SK-N-SH treated with all-trans-retinoic acid at 6 μM for 48 hours (cell line): ENCODE measurements at places on chromosomes 11 and 22.

GRCh38 chr11:45468267-45468856 lies 182.2 kb upstream of the SYT13 start:
- ATAC-seq = no peak

DNA sequence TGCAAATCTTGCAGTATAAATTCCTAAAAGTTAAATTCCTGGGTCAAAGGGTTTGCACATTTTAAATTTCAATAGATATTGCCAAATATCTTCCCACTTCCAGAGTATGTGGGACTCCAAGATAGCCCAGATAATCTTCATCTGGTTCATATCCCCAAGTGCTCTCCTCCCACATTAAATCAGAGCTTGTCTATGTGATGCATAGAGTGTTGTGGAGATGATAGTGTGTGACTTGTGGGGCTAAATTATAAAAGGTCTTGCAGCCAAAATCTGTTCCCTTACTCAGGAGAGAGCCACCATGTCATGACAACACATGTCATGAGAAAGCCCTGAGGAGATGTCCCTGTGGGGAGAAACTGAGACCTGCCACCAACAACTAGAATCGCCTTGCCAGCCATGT lies 39.9 kb upstream of the TEAD1 start:
- ATAC-seq = no peak

GRCh38 chr11:132844956-132845696 lies 687.2 kb downstream of the OPCML start:
- no peak for ATAC-seq

GRCh38 chr22:25362883-25363240 lies 143.4 kb downstream of the CRYBB2 start:
- no peak for ATAC-seq

GRCh38 chr11:2114430-2115241 lies 24.6 kb downstream of the IGF2 start:
- ATAC-seq = no peak

DNA sequence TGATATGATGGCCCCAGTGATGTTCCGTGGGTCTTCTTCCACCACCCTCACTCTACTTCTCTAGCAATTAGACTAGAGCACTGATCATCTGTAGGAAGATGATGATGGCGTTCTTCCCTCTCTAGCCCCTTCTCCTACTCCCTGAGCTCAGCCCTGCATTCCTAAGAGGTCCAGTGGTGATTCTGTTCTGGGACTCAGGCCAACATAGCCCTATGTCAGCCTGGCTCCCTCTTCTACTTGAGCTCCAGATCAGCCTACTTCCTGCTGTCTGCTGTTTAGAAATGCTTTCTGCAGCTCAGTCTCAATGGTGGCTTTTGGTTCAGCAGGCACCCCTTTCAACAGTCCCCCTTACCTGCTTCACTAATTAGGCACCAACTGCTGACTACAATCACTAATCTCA lies 86.1 kb upstream of the ZBED5 start:
- no peak for ATAC-seq

- no peak for ATAC-seq
These were observed 368.6 kb downstream of the OPCML start for GRCh38 chr11:133163463-133164419.

DNA sequence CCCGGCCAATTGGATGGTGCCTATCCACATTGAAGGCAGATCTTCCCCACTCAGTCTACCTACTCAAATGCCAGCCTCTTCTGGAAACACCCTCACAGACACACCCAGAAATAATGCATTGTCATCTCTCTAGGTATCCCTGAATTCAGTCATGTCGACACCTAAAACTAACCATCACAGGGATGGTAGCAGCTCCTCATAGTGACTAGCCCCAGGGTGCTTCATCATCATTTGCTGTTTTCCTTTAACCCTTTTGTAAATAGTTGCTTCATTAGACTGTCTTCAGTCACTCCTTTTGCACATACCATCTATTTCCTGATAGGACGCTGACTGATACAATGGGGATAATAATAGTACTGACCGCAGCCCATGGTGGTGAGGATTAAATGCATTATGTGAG lies 18.8 kb upstream of the AMOTL1 start:
- no peak for ATAC-seq

DNA sequence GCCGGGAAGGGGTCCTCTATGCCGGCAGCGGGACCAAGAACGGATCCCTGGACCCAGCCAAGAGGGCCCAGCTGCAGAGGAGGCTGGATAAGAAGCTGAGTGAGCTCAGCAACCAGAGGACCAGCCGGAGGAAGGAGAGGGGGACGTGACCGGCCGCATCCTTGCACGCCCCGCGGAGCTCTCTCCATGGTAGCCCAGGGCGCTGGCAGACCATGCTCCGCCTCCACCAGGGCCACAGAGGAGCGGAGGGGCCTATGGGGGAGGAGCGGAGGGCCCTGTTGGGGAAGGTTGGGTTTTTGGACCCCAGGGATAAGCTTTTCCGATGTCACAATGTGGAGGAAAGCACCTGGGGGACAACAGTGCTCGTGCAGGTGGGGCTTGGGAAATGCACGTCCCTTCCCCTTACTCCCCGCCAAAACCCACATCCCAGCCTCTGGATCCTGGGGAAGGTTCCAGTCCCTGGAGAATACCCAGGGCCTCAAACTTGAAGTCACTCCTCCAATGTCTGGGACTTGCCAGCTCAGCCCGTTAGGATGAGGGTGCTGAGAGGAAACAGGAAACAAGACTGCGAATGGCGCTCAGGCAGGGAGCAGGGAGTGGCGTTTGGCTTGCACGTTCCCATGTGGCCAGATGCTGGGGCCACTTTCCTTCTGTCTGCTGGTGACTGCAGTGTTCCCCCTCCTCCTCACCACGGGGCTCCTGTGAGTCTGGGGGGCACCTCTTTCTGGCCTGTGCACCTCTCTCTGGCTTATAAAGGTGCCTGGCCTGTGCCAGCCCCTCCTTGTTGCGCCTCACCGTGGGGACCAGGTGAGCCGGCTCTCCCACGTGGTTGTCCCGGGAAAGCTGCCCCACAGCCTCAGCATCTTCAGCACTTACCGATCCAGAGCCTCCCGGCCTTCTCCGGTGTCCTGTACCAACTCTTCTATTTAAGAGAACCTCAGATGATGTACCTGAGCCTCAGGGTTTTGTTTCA lies 36.2 kb downstream of the IGHMBP2 start:
- no peak for ATAC-seq

DNA sequence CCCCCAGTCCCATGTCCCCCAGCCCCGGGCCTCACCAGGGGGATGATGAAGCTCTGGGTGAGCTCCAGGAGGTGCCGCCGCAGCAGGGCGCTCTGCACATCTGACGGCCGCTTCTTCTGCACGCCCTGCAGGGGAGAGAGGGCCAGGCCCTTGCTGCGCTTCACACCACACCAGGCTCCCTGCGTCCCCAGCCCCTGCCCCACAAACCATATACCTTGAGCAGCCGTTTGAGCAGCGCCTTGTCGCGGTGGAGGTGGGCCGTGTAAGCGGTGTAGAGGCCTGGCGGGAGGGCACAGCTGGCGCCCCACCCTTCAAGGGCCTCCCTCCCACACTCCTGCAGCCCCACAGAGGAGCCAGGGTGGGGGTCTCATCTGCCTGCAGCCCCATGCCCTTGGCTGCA lies 6.2 kb upstream of the PLXNB2 start:
- no peak for ATAC-seq

DNA sequence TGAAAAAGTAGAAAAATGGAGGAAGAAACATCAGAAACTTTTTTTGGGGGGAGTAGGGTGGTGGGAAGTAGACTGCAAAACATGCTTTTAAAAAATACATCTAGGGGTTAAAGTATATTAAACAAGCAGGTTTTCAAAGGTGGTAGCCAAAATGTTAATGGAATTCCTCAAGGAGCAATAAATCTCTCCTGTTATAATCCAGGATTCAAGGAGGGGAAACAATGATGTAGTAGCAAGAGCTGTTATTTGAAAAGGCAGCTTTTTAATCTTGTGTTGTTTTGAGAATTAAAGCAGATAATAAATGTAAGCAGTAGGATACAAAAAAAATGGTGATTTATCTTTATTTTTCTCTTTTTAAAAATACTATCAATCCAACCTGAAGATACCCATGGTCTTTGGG lies 736.5 kb upstream of the CCDC90B start:
- no peak for ATAC-seq

DNA sequence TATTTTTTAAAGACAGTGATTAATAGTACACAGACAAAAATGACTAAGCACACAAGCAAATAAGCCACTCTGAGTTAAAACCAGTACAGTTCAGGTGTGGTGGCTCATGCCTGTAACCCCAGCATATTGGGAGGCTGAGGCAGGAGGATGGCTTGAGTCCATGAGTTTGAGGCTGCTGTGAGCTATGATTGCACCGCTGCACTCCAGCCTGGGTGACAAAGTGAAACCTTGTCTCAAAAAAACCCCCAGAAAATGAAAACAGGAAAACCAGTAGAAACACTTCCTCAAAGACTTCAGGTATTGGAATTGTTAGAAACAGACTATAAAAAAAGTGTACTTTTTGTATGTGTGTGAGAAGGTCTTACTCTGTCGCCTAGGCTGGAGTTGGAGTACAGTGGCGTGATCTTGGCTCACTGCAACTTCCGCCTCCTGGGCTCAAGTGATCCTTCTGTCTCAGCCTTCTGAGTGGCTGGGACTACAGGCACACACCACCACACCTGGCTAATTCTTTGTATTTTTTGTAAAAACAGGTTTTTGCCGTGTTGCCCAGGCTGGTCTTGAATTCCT lies 33.0 kb downstream of the PPP6R2 start:
- ATAC-seq = no peak

GRCh38 chr11:3775736-3776406 lies 21.5 kb downstream of the NUP98 start:
- no peak for ATAC-seq

DNA sequence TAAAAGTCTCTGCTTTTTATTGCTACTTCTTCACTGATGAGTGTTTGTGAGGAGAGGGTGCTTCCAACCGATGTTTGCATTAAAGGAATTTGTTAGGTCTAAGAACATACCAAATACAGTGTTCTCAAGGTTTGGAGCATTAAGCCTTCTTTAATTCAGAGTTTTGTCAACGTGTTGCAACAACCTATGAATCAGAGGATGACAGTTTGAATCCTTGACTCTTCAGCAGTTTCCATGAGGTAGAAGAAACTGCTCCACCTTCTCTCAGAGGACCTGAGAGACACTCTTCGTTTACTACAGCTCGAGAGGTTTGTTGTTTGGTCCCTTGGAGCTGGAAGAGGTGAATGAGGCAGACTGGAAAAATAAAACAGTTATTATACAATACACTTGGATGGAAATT lies 55.7 kb downstream of the NCAM1 start:
- ATAC-seq = no peak

GRCh38 chr22:30421695-30422480 lies 3.7 kb upstream of the MTFP1 start:
- ATAC-seq = no peak

DNA sequence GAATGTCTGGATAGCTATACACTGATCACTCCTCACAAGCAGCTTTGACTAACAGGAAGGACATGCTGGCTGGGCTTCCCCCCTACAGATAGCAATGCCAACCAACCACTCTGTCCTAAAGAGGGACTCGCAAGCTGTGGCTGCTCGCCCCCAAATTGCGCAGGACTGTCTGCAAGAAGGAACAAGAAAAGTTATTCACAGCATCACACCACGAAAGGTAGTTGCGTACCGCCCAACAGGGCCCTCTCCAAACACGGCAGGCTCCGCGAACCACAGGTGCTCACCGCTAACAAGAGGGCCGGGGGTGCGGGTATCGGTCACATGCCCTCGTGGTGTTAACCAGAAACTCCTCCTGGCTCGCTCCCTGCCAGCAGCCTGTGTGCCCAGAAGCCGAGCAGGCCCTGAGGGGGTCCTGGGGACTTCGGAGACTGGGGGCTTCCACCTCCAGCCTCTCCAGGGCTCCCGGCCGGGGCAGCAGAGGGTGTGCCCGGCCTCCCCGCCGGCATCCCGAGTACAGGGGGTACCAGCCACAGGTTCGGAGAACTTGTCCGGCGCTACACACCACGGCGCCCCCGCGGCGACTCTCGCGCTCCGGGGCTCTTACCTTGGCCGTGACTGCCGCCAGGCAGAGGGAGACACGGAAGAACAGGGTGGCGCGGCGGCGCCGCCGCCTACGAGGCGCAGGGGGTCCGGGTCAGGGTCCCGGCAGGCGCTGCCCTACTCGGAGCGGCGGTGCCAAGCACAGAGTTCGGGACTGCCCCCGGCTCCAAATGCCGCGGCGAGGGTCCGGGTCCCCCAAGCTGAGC lies 682 bp downstream of the LARGE1 start:
- ATAC-seq = no peak

- ATAC-seq = no peak
These were observed 1165.1 kb downstream of the BRD1 start for GRCh38 chr22:48662476-48663135.

GRCh38 chr22:24148266-24149197 lies 32.8 kb upstream of the SUSD2 start:
- ATAC-seq = no peak

DNA sequence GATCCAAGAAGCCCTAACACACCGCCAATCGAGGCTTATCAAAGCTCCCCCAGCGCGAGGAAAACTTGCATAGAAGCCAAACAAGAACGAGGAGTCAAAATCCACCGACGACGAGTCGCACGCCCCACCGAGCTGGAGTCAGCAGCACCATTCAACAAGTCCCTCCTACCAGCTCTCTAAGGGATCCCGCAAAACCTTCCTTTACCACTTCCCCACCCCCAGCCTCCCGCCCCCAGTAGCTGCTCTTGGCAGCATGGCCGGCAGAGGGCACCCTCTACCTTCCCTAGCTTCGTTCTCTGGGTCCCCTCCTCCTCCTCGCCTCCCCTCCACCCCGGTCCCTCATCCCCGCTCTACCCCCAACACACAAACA lies 1.4 kb downstream of the BDNF start:
- peak; percentile 77 for ATAC-seq

DNA sequence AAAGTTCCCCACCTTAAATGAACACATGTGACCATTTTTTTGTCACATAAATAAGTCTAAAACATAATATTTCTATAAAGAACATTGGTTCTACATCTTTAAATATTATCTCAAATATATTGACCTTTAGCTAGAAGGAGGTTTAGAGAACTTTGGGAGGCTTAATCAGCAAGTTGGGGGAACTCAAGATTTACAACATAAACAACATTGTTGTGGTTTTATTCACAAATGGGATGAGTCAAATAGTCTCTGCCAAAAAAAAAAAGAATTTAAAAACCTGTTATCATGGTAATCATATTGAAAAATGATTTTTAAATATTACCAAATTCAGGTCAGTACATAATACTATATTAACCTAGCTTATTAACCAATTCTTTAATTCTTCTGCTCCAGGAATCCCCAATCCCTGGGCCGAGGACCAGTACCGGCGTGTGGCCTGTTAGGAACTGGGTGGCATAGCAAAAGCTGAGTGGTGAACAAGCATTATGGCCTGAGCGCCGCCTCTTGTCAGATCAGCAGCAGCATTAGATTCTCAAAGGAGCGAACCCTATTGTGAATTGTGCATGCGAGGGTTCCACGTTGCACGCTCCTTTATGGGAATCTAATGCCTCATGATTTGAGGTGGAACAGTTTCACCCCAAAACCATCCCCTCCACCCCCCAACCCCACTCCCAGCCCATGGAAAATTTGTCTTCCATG lies 98.2 kb downstream of the RDX start:
- no peak for ATAC-seq

GRCh38 chr11:64694821-64695365 lies 28.1 kb downstream of the NRXN2 start:
- ATAC-seq = peak; percentile 36; the same call in 2 of the 3 replicates
